Cardiac muscle cell (in vitro differentiated cells and primary cell): ENCODE measurements at places on chromosomes 2 and 18.

DNA sequence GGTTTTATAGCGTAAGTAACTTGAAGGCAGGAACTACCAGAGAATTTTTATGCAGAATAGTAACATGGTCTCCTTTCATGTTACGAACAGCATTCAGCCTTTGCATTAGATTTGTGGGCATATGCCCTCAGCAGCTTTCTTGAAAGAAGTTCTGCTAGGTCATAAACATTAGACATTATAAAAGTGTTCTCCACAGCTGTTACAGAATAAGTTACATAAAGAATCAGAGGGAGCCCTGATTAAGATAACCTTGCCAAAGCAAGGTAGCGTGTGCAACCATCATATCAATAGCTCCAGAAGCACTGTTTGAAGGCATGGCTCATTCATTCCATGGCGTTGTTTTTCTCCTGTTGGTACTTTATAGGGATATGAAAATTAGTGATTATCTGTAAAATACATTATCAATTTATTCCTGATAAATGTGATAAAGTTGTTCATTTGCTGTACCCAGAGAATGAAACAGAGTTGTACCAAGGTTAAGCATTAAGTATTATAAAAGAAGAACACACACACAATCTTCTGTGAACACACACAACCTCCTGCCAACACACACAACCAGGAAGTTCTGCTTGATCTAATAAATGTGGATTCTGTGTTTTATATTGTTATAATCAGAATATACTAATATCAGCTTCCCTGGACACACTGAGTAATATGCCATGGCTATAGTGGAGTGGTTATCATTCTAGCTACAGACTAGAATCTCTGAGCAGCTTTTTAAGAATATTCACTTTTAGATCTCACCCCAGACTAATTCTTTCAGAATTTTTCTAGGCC lies 286.7 kb upstream of the SLC39A10 start:
- no peaks in the 10 kb centered on the region for H3K4me1 ChIP-seq
- H3K27ac ChIP-seq: no peak overlapping the region
- no peak overlapping the region for H3K4me3 ChIP-seq
- no peaks in the 10 kb centered on the region for H3K27me3 ChIP-seq
- H3K36me3 ChIP-seq: no peaks in the 10 kb centered on the region

- no peaks in the 10 kb centered on the region for H3K36me3 ChIP-seq
- no peaks in the 10 kb centered on the region for H3K4me1 ChIP-seq
- H3K27ac ChIP-seq: no peak overlapping the region
- H3K4me3 ChIP-seq: no peak overlapping the region
- no peaks in the 10 kb centered on the region for H3K27me3 ChIP-seq
- no peak for DNase-seq
These were observed 247.5 kb downstream of the CMPK2 start for GRCh38 chr2:6618201-6618600.

- H3K4me1 ChIP-seq: no peaks in the 10 kb centered on the region
- DNase-seq: no peak
- no peak overlapping the region for H3K27ac ChIP-seq
- no peaks in the 10 kb centered on the region for H3K27me3 ChIP-seq
- no peaks in the 10 kb centered on the region for H3K36me3 ChIP-seq
These were observed 249.9 kb upstream of the SP5 start for GRCh38 chr2:170465241-170465640.

DNA sequence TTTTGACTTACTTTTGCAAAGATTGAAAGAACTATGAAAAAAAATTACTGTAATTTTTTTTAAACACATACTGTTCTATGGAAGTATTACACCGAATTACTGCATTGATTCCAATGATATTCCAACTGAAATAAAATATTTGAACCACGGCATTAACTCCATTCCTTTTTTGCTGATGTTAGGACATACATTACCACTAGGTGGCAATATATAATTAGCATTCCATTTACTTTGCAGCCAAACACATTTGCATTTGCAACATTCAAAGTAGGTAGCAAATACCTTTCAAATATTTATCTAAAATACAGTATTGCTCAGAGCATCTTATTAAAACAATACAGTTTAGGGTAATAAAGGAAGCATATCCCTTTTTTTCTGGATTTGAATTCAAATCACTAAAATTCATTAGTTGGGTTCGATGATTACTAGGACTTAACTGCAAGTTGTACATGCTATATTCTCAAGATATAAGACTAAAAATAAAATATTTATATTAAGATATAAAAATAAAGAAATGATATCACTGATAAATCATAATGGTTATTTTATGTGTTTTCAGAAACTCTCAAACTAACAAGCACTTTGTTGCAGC lies 31.3 kb downstream of the LANCL1 start:
- DNase-seq: peak; percentile 32
- no peak overlapping the region for H3K4me3 ChIP-seq
- H3K27me3 ChIP-seq: no peaks in the 10 kb centered on the region
- H3K4me1 ChIP-seq: no peaks in the 10 kb centered on the region
- H3K36me3 ChIP-seq: peaks cover 3% of the 10 kb centered on the region
- no peak overlapping the region for H3K27ac ChIP-seq
